ENCODE measurements at places on chromosomes 16 and 17.

DNA sequence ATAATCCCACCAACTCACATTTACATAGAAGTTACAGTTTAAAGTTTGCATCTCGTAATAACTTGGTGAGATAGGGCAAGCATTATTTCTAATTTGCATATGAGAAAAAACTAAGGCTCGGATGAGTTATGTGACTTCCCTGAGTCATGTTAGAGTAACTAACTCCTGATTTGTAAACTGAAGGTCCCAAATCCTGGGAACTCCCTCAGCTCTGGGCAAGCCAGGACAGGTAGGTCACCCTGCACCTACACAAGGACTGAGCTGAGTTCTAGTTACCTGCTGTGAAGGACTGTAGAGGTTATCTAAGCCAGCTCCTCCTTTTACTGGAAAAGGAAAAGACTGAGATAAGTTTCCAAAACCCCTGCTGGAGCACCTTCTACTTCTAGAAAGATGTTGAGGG is 92.1 kb upstream of the HLF start:
- DNase-seq: no peak

DNA sequence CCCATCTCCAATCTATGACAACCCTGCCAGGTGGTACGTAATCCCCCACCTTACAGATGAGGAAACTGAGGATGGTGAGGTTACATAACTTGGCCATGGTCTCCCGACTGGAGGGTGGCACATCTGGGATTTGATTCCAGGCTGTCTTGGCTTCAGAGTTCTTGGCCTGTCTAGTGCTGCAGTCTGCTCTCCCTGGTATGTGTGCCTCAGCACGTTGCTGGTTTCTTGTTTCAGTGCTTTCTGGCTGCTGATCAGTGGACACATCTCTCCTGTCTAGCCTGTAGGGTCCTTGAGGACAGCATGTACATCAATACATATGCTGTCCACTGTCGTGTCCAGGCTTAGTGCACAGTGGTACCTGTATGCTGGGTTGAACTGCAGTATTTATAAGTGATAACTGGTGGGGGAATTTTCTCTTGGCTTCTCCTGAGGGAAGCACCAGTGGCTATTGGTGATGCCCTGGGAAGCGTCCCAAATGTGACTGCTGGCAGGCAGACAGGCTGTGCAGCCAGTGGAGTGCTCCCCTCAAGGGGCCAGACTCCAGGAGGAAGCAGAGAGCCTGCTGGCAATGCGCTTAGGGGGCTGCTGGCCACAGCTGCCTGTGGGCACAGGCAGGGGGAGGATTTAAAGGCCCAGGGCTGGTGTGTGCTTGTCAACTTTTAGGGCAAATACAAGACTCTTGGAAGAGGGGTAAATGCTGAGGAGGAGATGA is 14.4 kb downstream of the CTRL start:
- DNase-seq: peak; percentile 62

GRCh38 chr17:35765086-35765710 is 4.5 kb downstream of the C17orf50 start:
- peak; percentile 60 for DNase-seq

DNA sequence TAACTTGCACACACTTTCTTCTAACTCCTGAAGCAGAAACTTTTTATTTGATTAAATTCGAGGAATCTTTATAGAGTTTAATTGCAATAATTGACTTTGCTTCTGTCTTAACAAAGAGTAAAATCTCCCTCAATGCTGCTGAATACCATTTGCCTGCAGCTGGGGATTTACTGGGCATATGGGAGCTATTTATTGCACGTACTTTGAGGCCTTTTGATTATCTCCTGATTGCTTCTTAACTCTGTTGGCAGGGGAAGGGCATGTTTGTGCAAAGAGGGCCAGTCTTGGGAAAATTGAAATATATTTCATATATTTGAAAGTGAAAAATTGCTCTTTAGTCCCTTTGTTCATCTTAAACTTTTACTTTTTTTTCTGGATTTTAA is 156.8 kb upstream of the CHMP6 start:
- DNase-seq: no peak

DNA sequence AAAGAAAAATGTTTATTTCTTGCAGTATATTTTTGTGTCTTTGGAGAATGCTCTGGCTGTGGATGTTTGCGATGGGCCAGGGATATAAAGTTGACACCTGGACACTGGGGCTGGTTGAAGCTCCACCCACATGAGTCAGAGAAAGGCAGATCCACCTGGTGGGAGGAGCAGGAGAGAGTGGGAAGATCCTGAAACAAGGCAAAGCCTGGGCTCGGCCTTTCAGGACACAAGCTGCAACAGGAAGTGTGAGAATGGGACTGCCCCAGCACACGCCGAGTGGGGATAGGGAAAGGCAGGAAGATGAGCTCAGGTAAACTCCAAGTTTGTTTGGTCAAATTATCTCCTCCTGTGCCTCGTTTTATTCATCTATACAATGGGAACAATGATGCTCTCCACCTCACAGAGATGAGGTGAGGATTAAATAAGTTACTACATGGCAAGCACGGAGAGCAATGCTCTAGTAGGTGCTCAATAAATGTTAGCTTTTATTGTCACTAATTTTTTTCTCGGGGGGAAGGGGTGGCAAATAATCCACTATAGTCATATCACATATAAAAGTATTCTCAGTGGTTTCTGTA is 21.4 kb upstream of the PITPNM3 start:
- DNase-seq: no peak

- DNase-seq: no peak
Observed at GRCh38 chr17:65774787-65775186, 213.3 kb upstream of the AXIN2 start.

GRCh38 chr16:31401436-31401835 is 8.3 kb downstream of the ITGAD start:
- no peak for DNase-seq

DNA sequence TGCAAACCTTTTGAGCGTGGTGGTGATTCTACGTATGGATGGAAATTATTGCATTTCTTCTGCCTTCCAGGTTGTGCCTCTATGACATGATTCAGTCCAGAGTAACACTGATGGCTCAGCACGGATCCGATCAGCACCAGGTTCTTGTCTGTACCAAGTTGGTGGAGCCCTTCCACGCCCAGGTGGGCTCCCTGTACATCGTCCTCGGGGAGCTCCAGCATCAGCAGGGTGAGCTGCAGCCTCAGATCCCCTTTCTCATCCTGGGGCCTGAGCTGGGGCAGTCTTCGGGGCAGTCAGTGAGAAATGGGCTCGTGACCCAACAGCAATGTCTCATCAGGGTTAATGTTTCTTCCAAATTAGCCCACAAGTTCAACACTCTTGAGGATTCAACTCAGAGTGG is 9.3 kb upstream of the CDK3 start:
- DNase-seq: no peak

DNA sequence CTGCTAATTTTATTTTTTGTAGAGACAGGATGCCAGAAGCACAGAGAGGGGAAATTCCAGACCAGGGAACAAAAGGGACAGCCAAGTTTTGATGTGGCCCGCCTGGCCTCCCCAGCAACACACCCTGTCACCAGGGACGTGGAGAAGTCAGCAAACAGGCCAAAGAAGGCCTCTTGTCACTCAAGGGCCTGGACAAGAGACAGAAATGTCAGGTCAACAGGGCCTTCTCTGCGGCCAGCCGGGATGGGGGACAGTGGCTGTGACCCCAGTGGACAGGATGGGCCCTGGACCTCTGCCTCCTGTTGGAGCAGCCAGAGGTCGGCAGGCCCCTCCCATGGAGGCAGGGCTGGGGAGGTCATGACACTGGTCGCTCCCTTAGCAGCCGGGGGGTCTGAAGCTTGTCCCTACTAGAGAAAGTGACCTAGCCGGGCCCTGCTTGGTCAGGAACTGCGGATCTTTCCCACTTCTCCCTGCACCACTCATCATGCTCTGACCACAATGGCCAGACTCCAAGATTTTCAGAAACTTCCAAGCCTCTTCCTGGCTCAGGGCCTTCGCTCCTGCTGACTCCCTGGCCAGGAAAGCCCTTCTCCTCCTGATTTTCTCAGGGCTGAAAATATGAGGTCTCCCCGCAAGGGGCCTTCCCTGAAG is 9.2 kb upstream of the TVP23A start:
- DNase-seq: peak; percentile 88

- peak; percentile 53 for DNase-seq
Observed at GRCh38 chr17:44971776-44972483, 3.8 kb upstream of the C1QL1 start.

DNA sequence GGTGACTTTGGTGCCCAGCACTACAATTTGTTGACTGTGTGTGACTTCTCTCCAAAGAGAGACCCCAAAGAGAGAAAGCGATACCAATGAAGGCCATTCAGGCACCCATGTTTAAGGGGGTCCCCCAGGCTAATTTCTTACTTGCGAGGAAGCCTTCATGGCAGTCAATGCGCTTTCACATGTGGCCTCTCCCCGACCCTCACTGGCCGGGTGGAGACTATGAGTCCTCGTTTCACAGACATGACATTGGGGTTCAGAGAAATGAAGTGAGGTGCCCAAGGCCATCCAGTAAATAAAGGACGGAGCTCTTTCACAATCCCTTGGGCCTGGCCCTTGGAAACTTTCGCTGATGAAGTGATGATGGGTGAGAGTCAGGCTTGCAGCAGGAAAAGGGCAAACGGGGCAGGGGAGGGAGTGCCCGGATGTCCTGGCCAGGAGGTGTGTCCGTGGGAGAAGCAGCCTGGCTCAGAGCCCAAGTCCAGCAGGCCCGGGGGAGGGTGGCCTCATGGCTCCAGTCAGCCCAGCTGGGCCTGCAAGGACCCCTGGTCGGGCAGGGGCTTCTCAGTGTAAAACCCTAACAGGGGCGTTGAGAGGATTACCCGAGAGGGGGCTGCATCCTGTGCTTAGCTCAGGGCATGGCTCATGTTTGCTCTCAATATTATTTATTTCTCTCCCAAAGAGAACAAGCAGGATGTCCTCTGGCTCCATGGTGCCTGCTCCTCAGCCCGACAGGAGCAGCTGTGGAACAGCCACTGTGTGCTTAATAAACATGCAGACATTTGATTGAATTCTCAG is 14.7 kb downstream of the TBX2 start:
- DNase-seq: no peak

GRCh38 chr16:77289331-77289809 is 90.2 kb downstream of the SYCE1L start:
- peak; percentile 86 for DNase-seq

Measured in EH (cell line).